ENCODE measurements at places on chromosomes 5 and 9.

DNA sequence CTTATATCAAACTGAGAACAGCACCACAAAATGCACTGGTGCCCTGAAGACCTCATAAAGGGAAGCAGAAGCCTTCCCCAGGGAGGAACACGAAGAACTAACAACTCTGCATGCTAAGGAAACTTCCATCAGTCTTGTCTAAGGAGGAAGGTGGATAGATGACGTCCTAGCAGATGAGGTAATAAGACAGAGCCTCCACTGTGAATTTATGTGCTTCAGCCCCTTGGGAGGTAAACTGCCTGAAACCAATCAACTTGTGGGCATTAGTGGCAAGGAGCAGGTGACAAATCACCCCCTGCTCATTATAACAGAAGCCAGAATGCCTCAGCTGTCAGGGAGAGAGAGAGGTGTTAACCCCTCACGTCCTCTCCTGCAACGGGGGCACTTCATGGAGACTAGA, 48.9 kb upstream of the SPIN1 start:
- no peak for DNase-seq

GRCh38 chr9:123282362-123283047, 14.1 kb upstream of the STRBP start:
- no peak for DNase-seq

DNA sequence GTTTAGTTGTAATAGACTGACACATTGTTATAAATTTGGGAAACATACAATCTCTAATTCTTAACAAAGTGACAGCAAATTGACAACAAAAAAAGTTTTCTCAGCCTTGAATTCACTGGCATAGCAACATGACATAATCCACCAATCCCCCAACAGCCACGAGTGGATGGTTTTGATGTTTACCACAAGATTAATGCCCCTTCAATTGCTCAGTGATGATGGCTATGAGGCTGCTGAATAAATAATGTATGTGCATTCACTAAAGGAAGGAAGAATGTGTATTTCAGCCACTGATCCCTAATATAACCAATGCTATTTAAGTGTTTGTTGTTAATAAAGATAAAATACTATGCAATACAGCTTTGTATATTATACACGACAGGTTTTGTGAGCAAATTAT, 743.6 kb upstream of the DMAC1 start:
- DNase-seq, result no peak

DNA sequence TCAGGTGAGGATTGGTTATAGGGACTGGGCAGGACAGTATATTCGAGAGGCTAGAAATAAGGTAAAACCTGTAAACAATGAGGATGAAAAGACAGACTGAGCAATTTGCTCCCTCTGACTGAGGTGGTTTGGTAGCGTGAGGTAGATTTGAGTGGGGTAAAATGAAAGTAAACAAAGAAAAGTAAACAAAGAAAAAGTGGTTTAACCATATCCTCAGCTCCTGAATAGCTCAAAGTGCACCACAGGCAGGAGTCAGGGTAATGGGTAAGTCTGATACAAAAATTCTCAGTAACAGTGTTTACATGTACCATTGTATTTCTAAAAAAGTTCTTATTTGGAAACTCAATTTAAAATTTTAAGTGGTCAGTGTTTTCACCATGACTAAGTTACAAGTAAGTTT, 203.1 kb upstream of the ARRDC3 start:
- DNase-seq, result no peak

DNA sequence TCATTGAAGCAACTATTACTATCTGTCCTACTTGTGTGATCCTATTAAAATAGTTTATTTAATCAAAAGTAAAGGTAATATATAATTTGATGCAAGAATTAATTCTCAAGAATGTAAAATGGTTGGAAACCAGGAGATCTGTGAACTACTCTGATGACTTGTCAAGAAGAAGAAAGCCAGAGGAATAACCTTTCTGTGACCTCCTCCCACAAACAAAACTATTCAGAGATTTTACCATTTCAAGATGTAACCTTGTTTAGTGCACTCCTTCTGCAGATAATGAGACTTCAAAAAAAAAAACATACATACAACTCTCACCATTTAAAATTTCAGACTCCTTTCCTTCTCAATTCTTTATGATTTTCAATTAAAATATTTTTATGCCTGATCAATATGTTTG, 79.5 kb downstream of the RFX3 start:
- no peak for DNase-seq

GRCh38 chr9:122949696-122950095, 8.9 kb downstream of the RABGAP1 start:
- no peak for DNase-seq

GRCh38 chr9:107883496-107884124, 394.0 kb upstream of the KLF4 start:
- DNase-seq, result no peak

DNA sequence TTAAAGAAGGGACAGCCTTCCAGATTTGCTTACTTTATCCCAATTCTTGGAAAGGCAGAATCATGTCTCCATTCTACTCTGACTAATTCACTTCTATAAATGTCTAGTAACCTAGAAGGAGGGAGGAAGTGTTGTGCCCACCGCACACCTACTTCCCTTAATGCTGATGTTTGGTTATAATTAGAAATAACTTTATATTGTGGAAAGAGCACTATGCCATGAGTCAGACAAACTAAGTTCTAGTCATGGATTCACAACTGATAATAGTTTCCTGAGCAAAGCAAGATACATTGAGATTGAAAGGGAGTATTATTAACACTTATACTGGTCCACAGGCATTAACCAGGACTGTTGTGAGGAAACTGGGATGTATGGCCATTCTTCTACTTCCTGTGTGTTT, 345.9 kb upstream of the RPS23 start:
- DNase-seq, result no peak

All from activated CD8-positive, alpha-beta memory T cell treated with anti-CD3 and anti-CD28 coated beads for 1 hour (primary cell).